ENCODE measurements at places on chromosomes 12 and 14. TPM values are rescaled to one million over a fixed set of nuclear protein-coding genes. Genes with fewer than 3 reads are reported as not detected.

GRCh38 chr12:7750350-7750749, 3.2 kb upstream of the CLEC4C start:
- DNase-seq, result no peak

- DNase-seq, result no peak
These were observed 110.2 kb downstream of the VCPKMT start for GRCh38 chr14:50006141-50006540.

DNA sequence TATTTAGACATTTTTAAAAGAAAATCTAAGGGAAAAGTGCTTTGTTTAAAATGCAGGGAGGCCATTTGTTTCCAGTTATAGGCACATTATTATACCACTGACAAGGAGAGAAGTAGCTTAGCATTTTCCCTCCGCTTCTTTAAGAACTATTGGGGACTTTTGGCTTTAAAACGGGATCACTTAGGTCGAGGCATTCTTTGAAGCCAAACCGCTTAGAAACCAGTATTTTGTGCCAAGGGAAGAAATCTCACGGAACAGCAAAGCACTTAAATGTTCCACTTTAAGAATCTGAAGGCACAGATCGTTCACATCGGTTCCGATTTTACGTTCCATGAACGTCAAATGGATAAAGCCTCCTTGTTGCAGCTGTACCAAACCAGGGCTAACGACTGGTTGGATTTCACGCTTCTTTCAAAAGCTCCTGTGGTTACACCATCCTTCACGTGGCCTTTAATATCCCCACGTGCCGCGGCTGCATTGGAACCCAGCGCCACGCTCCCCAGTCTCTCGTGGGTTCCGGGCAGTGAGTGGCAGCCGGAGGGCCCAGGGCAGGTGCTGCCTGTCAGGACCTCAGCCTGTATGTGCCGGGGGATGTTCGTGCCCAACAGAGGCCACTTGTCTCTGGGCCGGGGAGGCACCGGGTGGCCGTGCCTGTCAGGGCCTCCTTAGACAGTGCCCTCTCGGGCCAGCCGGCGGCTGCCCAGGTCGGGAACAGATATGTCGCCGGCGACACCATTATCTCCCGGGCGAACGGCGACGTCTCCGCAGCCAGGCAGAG, 195.4 kb downstream of the KIF26A start:
- DNase-seq, result no peak

Gene GLT8D2
- polyA plus RNA-seq, result 89.8 TPM

- no peak for DNase-seq
These were observed 118.8 kb upstream of the SINHCAF start for GRCh38 chr12:31444736-31445135.

- no peak for DNase-seq
These were observed 710.5 kb downstream of the NOVA1 start for GRCh38 chr14:25887251-25887878.

DNA sequence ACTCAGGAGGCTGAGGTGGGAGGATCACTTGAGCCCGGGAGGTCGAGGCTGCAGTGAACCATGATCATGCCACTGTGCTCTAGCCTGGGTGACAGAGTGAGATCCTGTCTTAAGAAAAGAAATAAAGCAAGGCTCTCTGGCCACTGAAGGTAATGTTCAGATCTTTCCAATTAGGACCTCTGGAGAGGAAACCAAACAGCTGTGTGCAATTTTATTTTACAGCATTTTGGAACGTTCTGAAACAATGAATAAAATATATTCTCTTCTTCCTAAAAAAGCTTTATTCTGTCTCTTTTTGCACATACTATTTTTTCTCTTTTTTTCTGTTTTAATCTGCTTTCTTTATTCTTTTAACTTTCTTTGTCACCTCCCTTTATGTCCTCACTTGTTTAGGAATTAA, 5.0 kb upstream of the YBX3 start:
- DNase-seq, result no peak

Gene NRL
- polyA plus RNA-seq, result 2.2 TPM

DNA sequence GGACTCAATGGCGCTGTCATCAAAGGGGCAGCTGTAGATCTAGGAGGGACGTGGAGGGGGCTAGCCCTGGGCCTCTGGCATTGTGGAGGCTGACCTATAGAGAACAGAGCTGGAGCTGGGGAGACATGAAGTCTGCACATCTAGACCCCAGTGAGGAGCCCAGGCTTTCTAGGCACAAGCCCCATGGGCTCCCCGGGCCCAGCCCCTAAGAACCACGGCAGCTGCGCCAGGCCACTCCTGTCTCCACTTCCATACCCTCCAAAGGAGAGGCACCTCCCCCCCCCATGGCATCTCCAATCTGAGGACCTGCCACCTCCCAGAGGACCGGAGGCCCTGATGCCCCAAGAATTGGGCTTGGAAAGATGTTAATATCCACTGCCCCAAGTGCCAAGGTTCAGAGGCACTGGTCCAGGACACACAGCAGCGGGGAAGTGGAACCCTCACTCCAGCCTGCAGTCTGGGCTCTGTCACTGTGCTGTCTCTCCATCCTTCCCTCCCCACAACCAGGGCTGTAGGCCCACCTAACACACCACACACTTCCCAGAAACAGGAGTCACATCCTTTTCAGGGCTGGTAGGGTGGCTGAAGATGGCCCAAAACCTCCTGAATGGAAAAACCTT, 4.5 kb downstream of the ANKRD9 start:
- no peak for DNase-seq

- DNase-seq, result no peak
These were observed 240.7 kb downstream of the APAF1 start for GRCh38 chr12:98885778-98886177.

GRCh38 chr12:52899338-52900035, 5.4 kb downstream of the KRT8 start:
- DNase-seq, result no peak

GRCh38 chr14:89842837-89843236, 111.7 kb downstream of the EFCAB11 start:
- no peak for DNase-seq

DNA sequence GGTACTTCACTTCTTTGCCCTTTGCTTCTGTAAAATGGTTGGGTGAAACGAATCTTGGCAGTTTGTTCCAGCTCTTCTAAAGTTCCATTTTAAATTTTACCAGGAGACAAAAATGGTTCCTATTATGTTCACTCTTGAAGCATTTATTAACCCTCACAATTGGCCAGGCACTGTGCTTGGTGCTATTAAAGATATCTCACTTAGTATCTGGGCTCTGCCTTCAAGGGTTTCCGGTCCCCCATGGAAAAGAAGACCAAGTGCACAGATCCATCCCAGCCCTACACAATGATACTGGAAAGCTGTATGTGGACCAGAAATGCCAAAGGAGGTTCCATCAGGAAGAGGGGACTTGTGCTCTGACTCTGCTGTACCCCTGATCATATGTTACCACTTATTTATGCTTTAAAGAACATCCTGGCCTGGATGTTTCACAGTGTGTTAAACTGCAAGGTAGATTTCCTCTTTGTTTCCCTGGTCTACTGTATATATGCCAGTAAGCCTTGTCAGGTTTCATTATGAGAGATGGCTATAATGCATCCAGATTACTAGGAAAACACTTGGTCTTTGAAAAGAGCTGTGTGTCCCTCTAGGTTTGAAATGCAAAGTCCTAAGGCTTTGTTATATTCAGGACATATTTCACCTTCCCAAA, 154.8 kb downstream of the PRKCH start:
- no peak for DNase-seq

- DNase-seq, result no peak
These were observed 298.3 kb downstream of the SSPN start for GRCh38 chr12:26493656-26494055.

- no peak for DNase-seq
These were observed 43.9 kb downstream of the SLC15A4 start for GRCh38 chr12:128779901-128780300.

GRCh38 chr12:12922191-12922616, 29.8 kb downstream of the GPRC5D start:
- no peak for DNase-seq

DNA sequence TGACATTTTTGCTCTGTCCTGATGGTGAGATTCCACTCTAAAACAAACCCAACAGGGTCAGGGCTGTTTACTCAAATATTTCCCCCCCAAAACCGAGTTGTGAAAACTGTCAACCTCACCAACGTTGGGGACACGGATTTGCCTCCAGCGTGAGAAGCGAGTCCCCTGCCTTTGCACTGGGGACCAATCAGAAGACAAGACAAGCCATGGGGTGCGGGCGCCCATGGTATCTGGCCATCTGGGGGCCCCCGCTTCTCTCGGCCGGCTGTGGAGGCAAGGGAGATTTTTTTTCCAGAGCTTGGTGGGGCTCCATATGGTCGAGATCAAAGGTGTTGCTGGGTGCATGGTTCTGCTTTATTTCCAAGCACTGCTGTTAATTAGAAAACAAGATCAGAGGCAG, 272.1 kb downstream of the BCL11B start:
- no peak for DNase-seq

Gene TUBA1C
- polyA plus RNA-seq, result 113 TPM

- DNase-seq, result no peak
These were observed 2.7 kb upstream of the NUAK1 start for GRCh38 chr12:106141452-106141851.

GRCh38 chr12:2449586-2449985, 345.2 kb upstream of the FKBP4 start:
- no peak for DNase-seq

DNA sequence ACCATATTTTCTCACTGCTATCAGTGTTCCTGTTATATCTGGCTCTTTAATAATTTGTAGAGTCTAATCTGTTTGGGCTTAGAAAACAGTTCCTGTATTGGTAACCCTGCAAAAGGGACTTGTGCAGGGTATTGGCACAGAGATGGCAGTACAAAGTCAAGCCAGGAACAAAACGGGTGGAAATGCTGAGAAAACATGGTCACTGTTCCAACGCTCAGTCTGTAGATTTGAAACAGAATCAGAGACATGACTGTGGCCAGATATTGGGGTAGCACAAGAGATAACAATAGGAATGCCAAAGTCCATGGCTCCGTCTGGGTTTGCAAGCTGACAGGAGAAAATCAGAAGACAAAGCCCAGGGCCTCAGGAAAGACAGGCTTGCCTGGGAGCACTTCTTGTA, 290.7 kb upstream of the PDE3A start:
- DNase-seq, result no peak

- DNase-seq, result no peak
These were observed 42.1 kb downstream of the TMTC1 start for GRCh38 chr12:29741342-29742241.

- DNase-seq, result no peak
These were observed 16.3 kb downstream of the TSPAN8 start for GRCh38 chr12:71141378-71141926.

Gene SLC5A8
- 1.4 TPM for polyA plus RNA-seq

DNA sequence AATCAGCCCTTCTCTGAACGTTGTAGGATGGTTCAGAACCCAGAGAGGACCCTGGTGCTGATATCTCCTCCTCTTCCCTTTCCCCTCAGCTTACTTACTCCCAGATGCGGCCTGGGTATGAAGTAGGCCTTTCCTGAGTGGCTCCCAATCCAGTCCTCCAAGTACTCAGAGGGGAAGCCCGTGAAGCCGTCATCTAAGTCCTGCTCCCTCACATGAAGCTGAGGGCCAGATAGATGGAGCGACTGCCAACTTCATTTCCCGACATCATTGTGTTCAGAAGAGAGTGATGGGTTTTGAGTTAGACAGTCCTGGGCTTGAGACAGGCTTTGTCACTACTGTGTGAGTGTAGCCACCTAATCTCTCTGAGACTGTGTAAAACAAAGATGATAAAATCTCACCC, 2.7 kb downstream of the APOLD1 start:
- no peak for DNase-seq

- no peak for DNase-seq
These were observed 198.9 kb downstream of the ADGRD1 start for GRCh38 chr12:131152587-131152986.

Gene LHX5
- not detected for polyA plus RNA-seq

- no peak for DNase-seq
These were observed 647.8 kb downstream of the TMEM121 start for GRCh38 chr14:106174206-106174605.

Gene AGAP2
- 1.3 TPM for polyA plus RNA-seq

Gene EIF2S3B
- 7.4 TPM for polyA plus RNA-seq

DNA sequence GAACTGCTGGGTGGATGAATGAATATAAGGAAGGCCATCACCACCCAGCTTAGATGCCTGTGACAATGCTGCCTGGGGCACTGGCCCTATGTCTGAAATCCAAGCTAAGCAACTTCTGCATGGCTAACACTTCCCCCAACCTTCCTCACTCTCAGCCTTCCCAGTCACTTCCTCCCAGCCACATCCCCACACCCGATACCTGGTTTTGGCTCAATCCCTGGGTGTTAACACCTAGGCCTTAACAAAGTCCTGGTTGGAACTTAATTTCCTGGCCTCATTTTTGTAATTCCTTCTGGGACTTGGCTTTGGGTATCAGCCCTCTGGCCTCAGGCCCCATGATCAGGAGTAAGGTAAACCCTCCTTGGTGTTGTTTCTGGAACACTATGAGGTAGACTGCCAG, 110.0 kb downstream of the EFCAB11 start:
- DNase-seq, result no peak

DNA sequence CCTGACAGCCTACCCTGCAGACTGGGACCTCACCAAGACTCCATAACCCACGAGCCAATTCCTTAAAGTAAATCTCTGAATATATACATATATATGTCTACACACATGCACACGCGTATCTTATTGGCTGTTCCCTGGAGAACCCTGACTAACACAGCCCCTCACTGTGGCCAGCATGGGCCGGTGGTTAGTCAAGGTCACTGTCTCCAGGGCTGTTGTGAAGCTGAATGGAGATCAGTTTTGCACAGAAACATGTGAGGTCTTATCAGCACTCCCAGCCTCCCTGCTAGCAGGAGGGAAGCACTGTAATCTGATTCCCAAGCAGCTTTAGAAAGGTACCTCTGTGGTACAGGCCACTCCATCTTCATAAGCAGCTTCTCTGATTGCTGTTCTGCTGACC, 46.6 kb upstream of the PLEKHG6 start:
- no peak for DNase-seq

GRCh38 chr12:120257041-120257821, 8.3 kb downstream of the PXN start:
- no peak for DNase-seq

Gene FBXW8
- polyA plus RNA-seq, result 25.5 TPM

DNA sequence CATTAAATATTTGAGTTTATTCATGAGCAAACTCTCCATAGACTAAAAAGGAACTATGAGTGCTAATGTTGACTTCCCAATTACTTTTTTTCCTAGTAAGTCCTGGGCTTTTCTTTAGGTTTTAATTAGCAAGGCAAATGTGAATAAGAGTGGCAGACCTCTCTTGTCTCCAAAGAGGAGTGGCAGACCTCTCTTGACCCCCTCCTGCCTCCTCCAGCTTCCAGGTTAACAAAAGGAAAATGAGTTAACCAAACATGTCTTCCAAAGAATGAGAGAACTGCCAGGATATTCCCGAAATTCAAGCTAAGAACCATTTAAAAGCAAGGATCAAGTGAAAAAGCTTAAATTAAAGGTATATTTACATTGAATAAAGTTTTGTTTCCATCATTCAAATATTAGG, 253.2 kb downstream of the MDGA2 start:
- DNase-seq, result no peak

- no peak for DNase-seq
These were observed 50.8 kb upstream of the PRICKLE1 start for GRCh38 chr12:42640391-42640790.

- no peak for DNase-seq
These were observed 34.5 kb downstream of the SSPN start for GRCh38 chr12:26229910-26230309.

GRCh38 chr12:63870838-63871237, 26.3 kb downstream of the SRGAP1 start:
- DNase-seq, result no peak
